ENCODE measurements at places on chromosomes 5 and 9.
A peak's percentile ranks its signal among the peaks of the same experiment; 100 is the strongest.

- no peak for DNase-seq
Observed at GRCh38 chr9:130949188-130950038, 10.4 kb upstream of the FIBCD1 start.

DNA sequence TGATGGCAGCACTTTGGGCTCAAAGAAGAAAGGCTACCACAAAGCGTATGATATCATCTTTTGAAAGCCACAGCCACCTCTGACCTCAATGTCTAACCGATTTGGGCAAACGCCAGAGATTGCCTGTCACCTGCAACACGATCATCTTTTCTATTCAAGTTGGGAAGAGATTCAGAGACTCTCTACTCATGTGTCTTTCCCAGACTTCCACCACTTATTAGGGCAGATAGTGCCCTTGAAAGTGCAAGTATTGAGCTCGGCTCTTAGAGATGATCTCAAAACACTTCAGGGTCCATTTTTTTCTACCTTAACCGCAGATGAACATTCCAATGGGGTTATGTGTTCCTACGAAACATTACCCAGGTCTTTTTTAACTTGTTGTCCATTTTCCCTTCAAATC, 213.7 kb downstream of the DRD1 start:
- no peak for DNase-seq

DNA sequence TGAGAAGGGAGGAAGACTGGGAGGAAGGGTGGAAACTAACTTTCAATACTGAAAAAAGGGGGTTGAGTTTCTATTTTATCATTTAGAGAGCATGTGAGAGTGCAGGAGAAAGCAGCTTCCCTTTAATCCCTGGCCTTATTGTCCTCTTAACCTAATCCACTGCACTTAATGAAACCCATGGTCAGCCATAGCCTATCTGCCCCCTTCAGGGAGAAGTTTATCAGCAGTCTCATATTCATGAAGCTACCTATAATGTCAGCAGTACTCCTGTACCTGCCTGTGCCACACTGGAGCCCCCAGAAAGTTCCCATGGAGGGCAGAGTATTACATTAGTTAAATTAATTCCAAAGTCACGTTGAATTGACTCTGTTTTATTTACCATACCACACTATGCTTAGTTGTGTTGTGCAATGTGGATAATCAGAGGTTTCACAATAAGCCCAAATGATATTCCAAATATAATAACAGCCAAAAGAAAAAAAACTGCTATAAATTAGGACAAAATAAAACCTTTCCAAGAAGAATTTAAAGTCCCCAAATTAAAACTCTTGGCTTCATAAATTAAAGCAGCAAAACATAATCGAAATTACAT, 62.9 kb downstream of the MUSK start:
- no peak for DNase-seq

DNA sequence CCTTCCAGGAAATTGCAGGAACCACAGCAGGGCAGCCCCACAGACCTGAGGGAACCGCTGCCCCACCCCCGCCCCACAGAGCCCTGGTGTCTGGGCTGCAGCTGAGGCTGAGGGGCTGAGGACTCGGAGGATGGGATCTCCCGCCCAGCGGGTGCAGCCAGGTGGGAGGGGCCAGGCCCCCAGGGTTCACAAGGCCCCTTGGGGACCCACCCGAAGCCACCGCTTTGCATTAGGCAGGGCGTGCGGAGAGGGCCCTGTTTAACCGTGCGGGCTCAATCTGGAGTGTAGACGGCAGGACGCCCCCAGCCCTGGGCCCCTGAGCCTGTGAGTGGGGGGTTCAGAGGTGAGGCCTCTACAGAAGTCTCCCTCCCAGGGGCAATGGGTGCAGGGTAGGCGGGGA, 10.8 kb downstream of the NOTCH1 start:
- DNase-seq = no peak

DNA sequence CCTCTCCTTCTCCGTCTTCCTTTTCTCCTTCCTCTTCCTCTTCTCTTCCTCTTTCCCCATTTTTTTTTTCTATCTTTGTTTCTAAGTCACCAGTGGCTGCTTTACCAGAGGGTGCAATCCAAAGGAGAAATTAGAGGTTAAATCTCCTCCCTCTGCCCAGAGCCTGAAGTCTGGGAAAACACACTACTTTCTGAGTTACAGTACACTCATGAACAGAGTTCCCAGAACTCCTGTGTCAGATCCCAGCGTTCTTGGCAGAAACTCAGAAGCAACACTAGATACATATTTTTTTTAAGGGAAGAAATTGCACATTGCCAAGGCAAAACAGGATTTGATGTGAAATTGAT, 189.0 kb downstream of the SNCAIP start:
- DNase-seq = no peak

- no peak for DNase-seq
Observed at GRCh38 chr9:105311306-105311705, 66.9 kb downstream of the SLC44A1 start.

DNA sequence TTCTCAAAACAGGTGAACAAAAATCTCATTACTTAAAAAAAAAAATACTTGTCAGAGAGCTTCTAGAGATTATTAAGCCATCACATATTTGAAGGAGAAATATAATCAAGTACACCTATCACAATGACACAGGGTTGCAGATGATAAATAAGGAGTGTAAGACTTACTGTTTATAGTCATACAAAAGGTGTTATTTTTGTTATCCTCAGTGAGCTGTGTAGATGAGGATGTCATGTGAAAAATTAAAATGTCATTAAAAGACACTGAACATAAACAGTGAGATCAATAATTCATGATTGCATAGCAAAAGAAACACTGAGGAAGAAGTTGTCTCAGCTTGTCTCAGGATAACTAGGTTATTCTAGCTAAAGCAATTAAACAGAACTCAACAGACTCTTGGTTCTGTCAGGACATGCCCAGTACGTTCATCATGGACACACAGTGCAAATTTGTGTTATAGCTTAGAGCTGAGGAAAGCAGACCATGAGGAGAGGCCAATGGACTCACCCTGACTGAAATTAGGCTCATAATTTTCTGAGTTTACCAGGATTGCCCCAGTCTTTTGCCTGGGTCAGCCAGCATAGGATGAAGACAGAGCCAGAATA, 1162.6 kb upstream of the C9orf72 start:
- DNase-seq = no peak

- no peak for DNase-seq
Observed at GRCh38 chr5:107363768-107364167, 307.0 kb downstream of the EFNA5 start.

DNA sequence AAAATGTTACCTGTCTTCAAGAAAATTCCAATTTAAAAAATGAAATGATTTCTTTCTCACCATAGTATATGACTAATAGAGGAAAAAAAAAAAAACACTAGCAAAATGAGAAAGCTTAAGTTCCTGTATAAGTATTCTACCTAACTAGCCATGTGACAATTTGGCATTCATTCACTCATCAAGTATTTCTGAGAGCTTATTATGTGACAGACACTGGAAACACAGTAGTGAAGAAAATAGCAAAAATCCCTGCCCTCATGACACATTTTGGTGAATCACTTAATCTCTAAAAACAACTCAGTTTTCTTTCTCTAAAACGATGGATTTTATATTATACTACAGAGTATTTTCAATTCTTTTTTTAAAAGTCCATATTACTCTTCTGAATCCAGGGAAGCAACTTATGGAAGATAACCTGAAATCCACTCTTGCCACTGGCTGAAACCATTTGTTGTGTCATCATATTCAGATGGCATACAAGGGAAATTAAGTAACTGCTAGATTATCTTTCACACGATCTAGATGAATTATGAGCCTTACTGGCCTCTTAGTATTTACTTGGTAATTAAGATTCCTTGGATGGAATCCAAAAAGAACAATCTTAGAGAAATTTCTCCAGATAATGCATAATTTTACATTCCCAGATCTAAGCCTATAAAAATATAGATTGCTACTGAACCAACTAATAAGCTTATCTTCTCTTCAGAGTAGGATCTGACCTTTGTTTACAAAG, 5.5 kb downstream of the PTBP3 start:
- no peak for DNase-seq

GRCh38 chr9:106970219-106970975, 107.4 kb downstream of the ZNF462 start:
- DNase-seq = no peak

GRCh38 chr5:168110384-168110783, 181.1 kb upstream of the WWC1 start:
- DNase-seq = no peak

DNA sequence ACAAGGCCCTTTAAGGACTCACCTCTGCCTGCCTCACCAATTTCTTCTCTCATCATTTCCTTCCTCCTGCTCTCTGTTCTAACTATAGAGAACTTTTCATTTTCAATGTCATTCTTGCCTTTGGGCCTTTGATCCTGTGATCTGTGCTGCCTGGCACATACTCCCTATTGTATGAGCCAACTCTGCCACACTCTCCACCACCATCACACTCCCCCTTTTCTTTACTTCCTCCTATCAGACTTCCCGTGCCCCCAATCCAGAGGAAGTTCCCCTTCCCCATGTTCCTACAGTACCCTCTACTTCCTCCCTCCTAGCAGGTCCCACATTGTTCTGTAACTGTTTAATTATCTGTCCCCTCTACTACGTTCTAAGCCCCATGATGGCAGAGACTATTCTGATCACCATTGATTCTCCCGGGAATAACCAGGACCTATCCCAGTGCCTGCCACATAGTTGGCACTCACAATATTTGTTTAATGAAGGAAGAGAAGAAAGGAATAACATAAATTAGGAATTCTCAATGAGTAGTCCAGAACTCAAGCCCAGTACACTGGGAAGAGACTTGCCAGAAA, 27.5 kb downstream of the ADAM19 start:
- DNase-seq = no peak

DNA sequence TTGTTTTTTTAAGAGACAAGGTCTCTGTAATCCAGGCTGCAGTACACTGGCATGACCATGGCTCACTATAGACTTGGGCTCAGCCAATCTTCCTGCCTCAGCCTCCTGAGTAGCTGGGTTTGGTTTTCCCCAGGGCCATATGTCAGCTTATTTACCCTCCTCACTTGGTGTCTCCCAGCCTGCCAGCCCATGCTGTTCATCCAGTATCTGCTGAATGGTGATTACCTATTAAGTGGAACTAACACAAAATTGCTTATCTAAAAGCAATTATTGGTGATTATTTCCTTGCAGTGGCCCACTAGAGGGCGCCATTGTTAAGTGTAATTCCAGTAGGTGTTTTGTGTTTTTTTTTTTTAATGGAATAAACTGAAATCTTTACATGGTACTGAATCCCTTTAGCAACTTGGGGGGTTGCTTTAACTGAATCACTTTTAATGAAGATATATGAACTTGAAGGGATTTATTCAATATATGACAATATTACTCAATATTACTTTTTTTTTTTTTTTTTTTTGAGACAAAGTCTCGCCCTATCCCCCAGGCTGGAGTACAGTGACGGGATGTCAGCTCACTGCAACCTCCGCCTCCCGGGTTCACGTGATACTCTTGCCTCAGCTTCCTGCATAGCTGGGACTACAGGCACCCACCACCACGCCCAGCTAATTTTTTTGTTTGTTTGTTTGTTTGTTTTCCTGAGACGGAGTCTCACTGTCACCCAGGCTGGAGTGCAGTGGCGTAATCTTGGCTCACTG, 13.8 kb downstream of the EXOSC2 start:
- DNase-seq = no peak

DNA sequence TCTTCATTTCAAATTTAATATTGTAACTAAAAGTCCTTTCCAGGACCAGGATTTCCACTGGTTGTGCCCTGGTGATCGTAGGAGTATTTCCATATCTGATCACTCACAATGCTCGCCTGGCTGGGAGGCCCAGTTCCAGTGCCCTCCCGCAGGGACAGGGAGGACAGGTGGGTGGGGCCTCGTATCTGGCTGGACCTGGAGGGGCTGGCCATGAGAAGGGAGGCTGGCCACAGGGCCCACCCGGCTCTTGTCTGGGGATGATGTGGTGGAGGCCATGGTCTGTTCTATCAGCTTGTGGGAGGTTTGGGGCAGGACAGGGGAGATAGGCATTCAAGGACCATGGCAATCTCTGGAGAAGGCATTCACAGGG, 286.4 kb downstream of the GADD45G start:
- no peak for DNase-seq

GRCh38 chr9:20225826-20226225, 396.5 kb downstream of the MLLT3 start:
- DNase-seq = no peak

DNA sequence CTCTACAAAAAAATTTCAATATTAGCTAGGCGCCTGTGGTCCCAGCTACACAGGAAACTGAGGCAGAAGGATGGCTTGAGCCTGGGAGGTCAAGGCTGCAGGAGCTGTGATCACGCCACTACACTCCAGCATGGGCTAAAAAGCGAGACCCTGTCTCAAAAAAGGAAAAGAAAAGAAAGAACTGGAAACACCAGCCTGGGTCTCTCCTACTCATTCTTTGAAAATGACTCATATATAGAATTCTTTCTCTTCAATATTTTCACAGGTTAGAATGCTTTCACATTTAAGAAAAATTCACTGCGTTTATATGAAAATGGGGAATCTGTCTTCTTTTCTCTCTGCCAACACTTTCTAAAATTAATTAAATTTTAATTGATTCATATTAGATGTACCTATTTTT, 115.6 kb downstream of the TRPM6 start:
- DNase-seq = no peak

DNA sequence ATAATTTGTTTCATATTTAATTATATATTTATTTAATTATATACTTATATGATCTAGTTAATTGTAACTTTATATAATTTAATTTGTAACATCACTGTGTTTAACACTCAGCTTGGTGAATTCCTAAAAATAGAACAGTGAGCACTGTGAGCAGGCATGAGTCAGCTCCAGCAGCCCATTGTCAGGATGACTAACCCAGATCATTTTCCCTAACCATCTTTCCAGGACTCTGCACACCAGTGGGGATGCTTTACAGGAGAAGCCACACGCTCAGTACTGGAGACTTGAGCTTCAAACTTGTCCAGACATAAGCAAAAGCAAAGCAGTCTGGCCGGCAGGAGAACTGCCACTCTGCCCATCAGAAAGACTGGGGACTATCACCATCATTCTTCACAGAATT, 446.2 kb upstream of the TRPC7 start:
- no peak for DNase-seq

GRCh38 chr5:72268753-72269410, 51.2 kb downstream of the MRPS27 start:
- peak; percentile 12 for DNase-seq

- no peak for DNase-seq
Observed at GRCh38 chr5:114858665-114859437, 310.9 kb downstream of the TRIM36 start.

GRCh38 chr5:150598821-150599273, 41.6 kb upstream of the SYNPO start:
- DNase-seq = no peak
